ENCODE measurements at places on chromosomes 3 and 15.

DNA sequence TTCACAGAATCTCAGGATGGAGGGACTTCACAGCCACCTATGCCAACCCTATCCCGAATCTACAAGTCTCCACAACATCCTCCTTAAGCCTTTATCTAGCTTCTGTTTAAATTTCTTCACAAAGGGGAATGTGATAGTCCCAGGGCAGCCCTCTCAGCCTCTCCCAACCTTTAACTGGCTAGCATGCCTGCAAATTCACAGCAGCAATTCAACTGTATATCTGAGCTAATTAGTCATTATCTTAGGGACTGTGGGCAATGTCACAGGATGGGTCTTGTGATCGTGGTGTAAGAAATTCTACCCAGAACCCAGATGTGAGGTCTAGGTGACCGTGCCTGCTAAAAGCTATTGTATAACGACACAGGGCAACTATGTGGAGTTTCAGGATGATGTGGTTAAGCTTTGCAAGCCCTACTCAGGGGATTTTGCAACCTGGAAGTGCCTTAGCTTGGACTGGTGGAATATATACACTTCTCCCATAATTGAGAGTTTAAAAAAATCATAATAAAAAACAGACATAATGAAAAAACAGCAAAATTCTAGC is 65.5 kb upstream of the FBN1 start:
- DNase-seq = no peak

GRCh38 chr3:181174022-181174421 is 184.5 kb upstream of the DNAJC19 start:
- DNase-seq = no peak

DNA sequence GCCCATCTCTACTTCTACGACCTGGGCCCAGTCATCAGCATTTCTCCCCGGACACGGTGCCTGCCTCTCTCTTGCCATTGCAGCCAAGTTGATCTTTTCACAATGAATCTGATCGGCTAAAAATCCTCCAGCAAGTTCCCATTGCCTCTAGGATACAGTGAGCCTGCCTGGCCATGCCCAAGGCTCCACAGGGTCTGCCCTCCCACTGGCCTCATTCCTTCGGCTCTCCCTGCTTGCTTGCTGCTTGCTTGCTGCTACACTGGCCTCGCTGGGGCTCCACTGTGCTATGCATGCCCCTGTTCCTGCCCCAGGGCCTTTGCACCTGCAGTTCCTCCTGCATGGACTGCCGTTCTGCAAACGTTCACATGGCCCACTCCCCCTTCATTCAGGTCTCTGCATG is 2.0 kb downstream of the ABTB1 start:
- no peak for DNase-seq

- DNase-seq = no peak
Observed at GRCh38 chr3:111764645-111765091, 94.4 kb upstream of the PHLDB2 start.

DNA sequence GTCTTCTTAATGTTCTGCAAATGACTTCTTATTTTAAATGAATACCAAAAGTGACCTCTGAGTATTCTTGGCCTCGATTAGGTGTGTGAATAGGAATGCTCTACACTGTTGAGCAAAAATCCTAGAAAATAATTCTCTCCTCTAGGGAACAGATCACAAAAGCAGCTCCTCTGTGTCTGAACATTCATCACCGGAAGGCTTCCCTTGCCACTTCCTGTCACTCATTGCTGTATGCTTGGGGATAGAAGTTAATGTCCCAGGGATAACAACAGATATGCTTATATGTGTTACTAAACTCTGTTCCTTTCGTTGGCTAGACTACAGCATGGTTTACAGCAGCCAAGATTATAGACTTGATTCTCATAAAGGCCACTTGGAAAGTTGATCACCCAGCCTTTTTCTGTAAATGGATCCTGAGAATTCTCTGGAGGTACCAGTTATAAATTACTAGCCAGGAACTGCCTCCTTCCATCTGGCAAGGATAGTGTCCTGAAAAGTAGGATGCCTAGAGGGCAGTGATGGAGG is 16.0 kb upstream of the PTX3 start:
- no peak for DNase-seq

GRCh38 chr3:64352639-64352992 is 127.3 kb upstream of the PRICKLE2 start:
- DNase-seq = no peak

DNA sequence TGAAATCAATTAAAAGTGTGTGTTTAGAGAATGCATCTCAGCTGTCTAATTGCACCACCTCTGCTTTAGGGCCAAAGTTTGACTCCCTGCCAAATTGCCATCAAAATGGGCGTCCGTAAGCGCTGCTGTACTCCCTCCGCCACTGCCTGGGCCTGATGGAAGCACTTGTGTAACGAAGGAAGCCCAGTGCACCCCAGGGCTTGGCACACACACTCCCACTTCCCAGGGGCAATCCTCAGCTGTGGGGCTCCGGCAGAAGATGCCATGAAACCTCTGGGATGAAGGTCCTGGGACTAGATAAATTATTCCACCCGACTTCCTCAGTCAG is 137.8 kb downstream of the RORA start:
- DNase-seq = no peak

- DNase-seq = no peak
Observed at GRCh38 chr15:33315044-33315443, 4.3 kb downstream of the RYR3 start.

DNA sequence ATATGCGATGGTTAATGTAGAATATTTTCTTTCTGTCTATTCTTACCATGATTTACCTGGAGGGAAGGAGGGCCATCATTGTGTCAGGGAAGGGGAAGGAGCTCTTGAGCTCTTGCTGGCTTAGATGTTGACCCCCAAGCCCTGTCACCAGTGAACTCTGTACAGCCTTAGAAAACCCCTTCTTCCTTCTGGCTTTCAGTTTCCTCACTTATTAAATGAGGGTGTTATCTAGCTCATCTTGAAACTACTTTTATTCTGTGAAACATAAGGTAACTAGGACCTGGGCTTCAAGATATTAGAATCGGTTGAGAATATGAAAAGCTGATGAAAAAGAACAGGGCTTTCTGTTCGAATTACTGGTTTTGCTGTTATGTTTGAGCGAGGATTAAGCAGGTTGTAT is 25.1 kb upstream of the UTS2B start:
- DNase-seq = no peak

GRCh38 chr3:156148345-156148945 is 28.1 kb downstream of the KCNAB1 start:
- no peak for DNase-seq

DNA sequence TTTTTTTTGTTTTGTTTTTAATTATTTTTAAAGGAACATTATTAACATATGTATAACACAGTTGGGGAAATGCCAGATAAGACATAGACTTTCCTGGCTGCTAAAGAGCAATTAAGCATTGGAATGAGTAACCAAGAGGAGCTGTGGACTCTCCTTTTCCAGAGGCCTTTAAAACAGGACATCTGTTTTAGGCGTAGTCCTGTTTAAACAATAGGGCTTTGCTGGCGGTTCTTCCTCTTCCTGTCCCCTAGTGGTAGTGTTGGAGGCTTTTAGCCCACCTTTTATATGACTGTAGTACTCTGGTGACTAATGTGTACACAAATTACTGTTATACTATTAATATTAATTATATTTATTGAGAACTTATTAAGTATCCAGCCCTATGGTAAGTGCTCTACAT is 81.9 kb downstream of the PPARG start:
- DNase-seq = no peak

- DNase-seq = no peak
Observed at GRCh38 chr15:81926981-81927380, 118.8 kb downstream of the MEX3B start.

GRCh38 chr3:8777978-8778267 is 8.5 kb upstream of the OXTR start:
- no peak for DNase-seq

DNA sequence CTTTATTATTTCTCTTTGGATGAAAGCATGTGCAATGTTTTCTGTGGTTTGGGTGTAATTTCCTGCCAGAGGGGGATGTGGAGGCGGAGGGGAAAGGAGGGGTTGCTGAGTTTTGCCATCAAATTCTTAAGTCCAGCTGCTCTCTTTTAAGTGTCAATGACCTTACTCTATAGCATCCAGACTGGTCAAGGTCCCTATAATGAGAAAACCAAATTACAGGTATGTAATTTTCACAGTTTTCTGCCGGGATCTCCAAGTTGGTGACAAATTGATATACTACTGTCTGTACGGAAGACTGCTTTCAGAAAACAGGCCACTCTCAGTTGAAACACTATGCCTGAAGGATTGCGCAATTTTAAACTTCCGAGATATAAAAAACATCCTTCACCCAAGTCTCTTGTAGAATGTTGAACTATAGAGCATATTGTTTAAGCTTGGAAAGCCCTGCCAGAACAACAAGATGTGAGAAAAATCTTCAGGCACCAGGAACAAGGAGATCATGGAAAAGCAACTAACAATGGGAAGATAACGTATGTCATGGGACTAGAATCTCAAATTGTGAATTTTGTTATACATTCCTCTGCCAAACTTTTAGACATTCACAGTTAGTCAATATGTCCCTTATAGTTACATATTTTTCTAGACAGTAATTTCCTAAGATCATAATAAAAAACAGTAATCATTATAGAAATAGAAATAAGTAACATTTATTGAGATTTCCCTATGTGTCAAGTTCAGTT is 300.7 kb upstream of the SATB1 start:
- no peak for DNase-seq

- no peak for DNase-seq
Observed at GRCh38 chr3:24496529-24497482, 2.2 kb upstream of the THRB start.

GRCh38 chr15:83380059-83380458 is 67.1 kb upstream of the SH3GL3 start:
- DNase-seq = no peak
